Stimulated activated CD4-positive, alpha-beta T cell treated with anti-CD3 and anti-CD28 coated beads, TNF-alpha, amount 100 ng/mL, for 48 hours (primary cell): ENCODE measurements at places on chromosomes 4 and X.

GRCh38 chrX:10098270-10098713 is 58.5 kb upstream of the CLCN4 start:
- DNase-seq: no peak

DNA sequence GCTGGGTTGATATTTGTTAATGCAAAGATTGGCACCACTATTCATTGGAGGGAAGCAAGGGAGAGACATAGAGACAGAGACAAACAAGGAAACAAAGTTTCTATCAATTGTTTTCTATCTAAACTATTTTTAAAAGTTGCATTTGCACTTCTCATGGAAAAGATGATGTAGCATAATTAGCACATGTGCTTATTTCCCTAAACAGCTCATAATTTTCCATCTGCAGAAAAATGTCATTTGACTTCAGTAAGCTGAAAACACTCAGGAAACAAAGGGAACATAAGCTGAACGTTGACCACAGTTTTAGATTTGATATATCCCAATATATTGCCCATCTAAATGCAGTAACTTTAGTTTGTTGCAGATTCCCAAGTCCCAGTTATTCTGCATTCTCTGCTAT is 18.5 kb upstream of the SPP1 start:
- DNase-seq: no peak

DNA sequence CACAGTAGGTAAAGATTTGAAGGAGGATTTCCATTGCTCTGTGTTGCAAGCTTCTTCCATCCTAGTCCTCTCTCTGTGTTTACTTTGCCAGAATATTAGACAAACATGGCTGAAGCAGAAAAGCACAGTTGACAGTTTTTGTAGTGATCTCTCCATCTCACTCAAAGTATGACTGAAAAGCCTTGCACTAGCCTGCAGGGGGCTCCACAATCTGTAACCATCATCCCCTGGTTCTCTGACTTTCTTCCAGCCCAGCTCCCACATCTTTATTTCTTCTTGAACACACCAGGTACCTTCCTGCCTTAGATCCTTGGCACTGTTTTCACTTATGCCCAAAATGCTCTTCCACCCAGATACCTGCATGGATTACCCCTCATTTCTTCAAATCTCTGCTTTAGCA is 34.1 kb upstream of the HHIP start:
- no peak for DNase-seq

DNA sequence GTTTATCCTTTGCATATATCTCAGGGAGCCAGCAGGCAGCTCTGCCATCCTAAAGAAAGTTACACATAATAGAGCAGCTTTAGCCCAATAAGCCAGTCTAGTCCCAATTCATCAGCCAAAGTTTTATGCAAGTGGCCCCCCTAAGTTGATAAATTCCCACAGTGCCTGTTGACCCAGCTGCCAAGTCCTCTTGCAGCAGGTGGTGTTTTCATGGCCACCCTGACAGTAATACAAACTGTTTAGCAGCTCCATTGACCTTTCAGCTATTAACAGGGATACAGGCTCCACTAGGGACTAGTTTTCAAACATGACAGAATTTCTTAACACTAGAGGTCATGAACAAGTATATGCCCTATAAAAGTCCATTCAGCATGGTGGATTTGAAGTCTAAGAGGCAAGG is 77.5 kb downstream of the HHIP start:
- no peak for DNase-seq

DNA sequence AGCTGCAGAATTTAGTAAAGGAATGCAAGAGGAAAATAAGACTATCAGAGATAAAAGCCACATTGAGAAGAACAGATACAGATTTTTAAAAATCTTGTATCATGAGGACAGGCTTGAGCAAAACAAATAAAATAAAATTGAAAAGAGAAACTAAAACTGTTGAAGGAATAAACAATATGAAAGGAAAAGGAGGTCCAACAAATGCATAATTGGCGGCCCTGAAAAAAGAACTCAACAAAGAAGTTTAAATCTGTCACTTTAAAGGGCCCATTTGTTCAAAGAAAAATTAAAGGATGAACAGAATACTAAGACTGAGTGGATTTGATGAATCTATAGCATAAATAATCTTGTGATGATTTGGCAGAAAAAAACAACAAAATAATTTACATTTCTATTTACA is 36.5 kb downstream of the TMPRSS11B start:
- DNase-seq: no peak
